HFFc6 (cell line): ENCODE measurements at places on chromosomes 3 and 15. TPM values are rescaled to one million over a fixed set of nuclear protein-coding genes. Genes with fewer than 3 reads are reported as not detected.

- no peak for DNase-seq
Measured at GRCh38 chr15:96978937-96979473, 648.5 kb downstream of the NR2F2 start.

Gene PLA2G4E
- total RNA-seq = not detected in 3 replicates

DNA sequence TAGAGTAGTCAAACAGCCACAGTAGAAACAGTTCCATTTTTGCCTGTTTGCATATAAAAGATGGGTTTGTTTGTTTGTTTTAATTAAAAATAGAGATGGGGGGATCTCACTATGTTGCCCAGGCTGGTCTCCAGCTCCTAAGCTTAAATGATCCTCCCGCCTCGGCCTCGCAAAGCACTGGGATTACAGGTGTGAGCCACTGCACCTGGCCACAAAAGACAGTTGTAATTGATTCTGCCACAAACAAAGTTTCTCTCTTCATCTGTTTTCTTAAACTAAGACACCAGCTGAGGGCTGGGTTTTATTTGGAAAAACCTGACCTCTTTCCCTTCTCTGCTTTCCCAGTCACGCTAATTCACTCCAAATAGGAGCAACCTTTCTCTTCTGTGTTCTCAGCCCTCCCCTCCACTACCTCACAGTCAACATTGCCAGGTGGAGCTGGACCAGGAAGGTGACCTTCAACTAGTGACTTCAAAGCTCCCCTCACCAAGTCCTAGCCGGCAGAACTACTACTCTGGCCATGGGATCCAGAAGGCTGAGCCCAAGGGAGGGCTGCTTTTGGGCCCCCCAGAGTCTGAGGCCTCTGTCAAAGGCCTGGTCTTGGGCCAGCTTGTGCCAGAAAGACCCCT, 1.5 kb upstream of the IDH2 start:
- no peak for DNase-seq

- no peak for DNase-seq
Measured at GRCh38 chr15:29871401-29871800, 49.1 kb upstream of the TJP1 start.

Gene CPLX3
- total RNA-seq = not detected in 3 replicates

DNA sequence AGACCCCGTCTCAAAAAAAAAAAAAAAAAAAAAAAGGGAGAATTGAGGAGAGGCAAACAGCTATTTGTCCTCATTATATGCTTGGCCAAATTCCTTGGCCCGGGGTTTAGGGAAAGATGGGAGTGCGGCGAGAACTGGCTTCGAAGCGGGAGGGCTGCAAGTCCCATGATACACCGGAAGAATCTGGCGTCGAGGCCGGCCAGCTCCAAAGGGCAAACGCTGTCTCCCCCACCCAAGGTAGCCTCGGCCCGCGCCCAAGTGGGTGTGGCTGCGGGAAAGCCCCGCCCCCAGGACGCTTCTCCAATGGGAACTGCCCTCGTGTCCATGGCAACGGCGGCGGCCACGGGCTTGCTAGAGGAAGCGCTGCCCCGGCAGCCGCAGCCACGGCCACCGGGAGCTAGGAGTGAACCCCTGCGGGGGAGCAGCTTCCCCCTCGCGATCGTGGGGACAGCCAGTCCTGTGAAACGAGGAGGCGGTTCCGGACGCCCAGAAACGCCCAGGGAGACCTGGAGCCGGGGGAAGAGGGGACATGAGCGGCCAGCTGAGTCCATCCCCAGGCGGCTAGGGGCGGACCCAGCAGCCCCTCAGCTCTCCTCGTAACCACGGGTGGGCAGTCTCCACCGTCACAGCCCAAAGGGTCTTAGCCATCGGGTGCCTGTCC, at the start of gene TTLL13:
TTLL13 (plus strand) TSS at position 354 of the 661 bp plus-strand sequence. CDS start 1,075 bp downstream, outside the sequence.
- peak; percentile 75 for DNase-seq

- no peak for DNase-seq
Measured at GRCh38 chr3:14797731-14798130, 21.0 kb upstream of the FGD5 start.

Gene SEMA3B
- 18.3 to 23.1 TPM (median 22.6 TPM) in 3 replicates for total RNA-seq

DNA sequence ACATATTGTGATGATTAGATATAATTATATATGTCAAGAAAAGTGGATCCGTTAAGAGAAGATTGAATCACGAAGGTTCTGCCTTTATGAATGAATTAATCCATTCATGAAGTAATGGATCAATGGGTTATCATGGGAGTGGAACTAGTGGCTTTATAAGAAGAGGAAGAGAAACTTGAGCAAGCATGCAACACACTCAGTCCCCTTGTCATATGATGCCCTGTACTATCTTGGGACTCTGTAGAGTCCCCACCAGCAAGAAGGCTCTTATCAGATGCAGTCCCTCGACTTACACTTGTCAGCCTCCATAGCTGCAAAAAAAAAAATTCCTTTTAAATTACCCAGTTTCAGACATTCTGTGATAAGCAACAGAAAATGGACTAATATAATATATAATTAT, 301.9 kb downstream of the RAP2B start:
- no peak for DNase-seq

DNA sequence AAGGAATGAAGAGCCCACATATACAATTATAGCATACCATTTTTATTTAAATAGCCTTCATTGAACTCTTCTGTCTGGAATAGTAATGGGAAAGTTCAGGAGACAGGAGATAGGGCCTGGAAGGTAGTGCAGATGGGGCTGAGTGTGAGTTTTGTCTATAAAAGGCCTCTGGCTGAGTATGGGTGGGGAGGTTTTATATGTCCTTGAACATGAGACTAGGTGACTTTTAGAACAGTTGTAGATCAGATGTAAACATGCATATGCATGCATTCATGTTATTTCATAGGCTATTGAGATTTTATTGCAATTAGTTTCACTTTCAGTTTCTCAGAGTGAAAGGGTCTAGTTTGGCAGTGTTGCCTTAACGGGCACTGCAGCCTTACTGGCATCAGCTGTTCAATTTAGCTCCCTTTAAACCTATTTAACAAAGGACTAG, 27.1 kb downstream of the CGGBP1 start:
- no peak for DNase-seq

Gene GPR15
- not detected in 2 replicates for total RNA-seq

DNA sequence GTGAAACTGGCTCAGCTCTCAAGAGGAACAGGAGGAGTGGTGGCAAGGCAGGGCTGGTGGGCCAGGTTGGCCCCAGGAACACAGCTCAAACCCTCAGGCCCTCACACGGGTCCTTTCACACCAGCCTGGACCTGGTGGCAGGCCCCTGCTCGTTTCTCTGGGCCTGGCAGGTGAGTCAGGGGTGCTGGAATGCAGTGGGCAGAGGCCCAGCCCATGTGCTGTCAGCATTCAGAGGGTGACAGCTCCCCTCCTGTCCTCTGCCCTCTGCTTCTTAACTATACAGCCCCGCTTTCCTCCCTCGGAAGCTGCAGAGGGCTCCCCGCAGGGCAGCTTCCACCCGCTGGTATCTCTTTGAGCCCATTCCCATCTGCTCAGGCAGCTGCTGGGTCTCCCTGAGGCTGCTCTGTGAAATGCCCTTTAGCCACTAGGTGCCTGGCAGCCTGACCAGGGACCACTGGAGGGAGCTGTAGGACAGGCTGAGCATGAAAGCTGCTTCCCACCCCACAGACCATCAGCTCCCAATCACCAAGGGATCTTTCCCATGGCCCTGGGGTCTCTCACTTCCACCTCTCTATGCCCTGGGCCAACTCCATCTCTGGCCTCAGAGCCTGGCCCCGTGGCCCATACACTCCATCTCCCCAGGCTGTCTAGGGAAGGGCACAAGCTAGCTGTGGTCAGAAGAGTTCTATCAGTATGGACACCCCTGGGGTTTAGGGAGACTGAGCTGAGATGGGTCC, 24.8 kb downstream of the SHF start:
- DNase-seq = peak; percentile 78

DNA sequence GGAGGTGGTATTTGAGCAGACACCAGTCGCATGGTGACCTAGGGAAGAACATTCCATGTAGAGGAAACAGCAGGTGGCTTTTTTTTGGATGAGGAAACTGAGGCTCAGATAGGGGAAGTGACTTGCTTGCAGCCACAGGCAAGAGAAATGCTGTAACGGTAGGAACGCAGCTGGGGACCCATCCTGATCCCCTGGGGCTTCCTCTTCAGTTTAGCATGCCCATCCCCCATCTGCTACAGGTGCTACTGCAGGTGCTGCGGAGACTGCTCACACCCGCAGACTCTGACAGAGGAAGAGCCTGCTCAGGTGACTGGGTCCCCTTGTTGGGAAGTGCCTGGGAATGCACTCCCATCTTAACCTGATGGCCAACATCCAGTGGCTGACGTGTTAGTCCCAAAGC, 55.4 kb upstream of the SEC13 start:
- no peak for DNase-seq

GRCh38 chr15:35956056-35956455, 410.1 kb upstream of the DPH6 start:
- DNase-seq = no peak

Gene ITPKA
- total RNA-seq = 1.6 to 2.6 TPM (median 2.2 TPM) in 3 replicates

- no peak for DNase-seq
Measured at GRCh38 chr15:33956397-33956796, 11.9 kb upstream of the CHRM5 start.

- DNase-seq = peak; percentile 91
Measured at GRCh38 chr3:152331018-152331541, 62.4 kb downstream of the MBNL1 start.

GRCh38 chr3:159258934-159259333, 457.1 kb downstream of the MFSD1 start:
- DNase-seq = no peak
